Stimulated activated CD4-positive, alpha-beta T cell treated with anti-CD3 and anti-CD28 coated beads, Interleukin-2, amount 100 ng/mL, for 48 hours (primary cell): ENCODE measurements at places on chromosomes 4 and X.

DNA sequence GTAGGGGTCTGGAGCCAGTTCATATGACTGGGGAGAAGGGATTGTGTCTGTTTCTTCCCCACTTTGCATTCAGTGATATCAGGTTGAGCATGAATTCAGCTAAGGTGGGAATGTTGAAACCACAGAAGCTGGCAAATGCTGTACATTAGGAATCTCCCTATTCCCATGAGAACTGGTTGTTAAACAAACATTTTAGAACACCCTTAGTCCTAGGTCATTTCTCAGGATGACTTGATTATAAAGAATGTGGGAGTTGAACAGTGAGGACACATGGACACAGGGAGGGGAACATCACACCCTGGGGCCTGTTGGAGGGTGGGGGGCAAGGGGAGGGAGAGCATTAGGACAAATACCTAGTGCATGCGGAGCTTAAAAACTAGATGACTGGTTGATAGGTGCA is 62.6 kb upstream of the LIMCH1 start:
- no peak for DNase-seq

GRCh38 chr4:8769645-8770517 is 101.8 kb downstream of the HMX1 start:
- DNase-seq = no peak

DNA sequence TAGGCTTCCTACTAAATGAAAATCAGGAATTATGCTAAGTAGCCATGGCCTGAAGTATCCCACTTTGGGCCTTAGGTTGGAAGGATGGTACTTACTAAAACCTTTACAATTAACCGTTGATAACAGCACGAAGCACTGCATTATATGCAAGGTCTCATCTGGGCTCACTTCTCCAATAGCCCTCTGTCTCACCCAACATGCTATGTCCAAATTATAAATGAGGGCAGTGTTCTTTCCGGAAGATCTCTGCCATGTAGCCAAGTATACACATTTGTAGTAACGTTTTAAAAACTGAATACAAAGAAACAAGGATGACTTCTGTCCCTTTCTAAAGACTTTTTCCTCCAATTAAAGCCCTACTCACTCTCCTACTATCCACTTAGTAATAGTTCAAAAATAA is 51.6 kb downstream of the SCFD2 start:
- no peak for DNase-seq

DNA sequence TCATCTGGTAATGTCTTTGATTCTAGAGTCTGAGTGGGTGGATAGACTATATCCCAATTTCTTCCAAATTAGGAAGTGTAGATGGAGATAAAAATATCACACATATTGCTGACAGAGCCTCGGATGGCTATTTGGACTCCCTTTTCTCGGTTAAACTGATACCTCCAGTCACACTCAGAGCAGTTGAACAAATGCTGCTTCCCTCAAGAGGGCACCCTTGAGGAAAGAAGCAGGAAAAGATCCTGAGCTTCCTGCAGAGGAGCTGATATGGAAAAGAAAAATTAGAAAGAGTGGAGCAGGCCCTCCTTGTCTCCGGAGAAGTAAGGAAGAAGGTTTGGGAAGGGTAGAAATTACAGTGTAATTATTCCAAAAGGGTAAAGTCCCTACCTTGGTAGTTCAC is 96.2 kb upstream of the CCSER1 start:
- DNase-seq = no peak

DNA sequence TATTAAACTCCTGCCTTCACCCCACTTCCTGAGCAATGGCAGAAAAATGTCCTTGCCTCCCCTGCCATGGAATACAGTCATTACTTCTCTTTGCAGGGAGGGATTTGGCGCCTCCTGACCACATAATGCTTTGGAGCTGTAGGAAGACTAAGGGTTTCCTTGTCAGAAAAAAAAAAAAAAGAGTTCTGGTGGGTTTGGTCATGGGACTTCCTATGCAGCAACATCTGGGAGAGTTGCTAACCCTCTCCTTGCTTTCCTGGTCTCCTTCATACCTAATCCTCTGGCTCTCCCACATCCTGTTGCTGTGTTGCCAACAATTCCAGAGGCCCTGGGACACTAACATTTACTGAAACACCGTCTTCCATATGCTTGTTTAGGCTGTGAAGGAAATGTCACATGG is 75.1 kb upstream of the MBNL3 start:
- no peak for DNase-seq

DNA sequence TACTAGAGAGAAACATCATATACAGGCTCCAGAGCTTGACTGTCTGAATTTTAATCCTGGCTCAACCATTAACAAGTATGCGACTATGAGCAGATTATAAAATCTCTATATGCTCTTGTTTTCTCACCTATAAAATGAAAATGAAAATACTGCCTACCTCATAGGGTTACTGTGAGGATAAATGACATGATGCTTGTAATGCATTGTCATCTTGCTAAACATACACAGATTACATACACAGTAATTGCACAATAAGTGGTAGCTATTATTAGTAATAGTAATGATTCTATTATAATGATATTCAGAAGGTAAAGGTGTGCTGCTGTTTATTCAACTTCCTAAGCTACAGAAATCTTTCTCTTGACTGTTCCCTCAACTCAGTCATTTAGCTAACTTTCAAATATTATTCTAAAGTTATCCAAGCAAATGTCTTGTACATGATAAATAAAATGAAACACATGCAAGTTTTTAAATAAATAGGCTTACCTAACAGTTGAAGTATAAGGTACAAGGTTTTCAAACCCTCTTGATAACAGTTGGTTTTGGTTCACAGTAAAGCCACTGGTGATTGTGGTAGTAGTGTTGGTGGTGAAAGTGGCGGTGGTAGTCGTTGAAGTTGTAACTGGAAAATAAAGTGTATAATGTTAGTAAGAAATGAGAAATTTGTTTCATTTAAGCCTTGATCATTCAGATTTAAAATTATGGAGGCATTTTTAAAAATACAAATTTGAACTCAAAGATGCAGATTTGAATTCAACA is 38.9 kb downstream of the NUP62CL start:
- DNase-seq = no peak

DNA sequence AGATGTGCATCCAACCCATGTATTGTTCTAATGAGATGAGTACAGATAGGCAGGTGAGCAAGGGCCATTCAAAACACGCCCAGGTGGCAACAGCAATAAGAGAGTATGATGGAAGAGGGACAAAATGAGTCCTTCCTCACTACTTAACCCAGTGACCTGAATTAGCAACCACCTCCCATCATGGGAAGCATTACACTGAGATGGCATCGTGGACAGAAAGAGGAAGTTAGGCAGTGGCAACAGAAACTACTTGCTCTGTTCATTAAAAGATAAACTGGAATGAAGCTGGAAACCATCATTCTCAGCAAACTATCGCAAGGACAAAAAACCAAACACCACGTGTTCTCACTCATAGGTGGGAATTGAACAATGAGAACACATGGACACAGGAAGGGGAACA is 17.2 kb downstream of the RXFP1 start:
- DNase-seq = no peak

GRCh38 chr4:82652062-82652461 is 90.3 kb upstream of the TMEM150C start:
- DNase-seq = no peak

DNA sequence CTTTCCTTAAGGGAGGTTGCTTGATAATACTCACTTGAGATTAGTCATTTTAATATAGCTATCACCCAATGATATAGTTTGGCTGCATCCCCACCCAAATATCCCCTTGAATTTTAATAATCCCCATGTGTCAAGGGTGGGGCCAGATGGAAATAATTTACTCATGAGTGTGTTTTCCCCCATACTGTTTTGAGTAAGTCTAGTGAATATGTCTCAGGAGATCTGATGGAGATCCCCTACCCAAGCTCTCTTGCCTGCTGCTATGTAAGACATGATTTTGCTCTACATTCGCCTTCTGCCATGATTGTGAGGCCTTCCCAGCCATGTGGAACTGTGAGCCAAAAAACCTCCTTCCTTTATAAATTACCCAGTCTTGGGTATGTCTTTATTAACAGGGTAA is 539.7 kb upstream of the GRID2 start:
- DNase-seq = no peak

GRCh38 chr4:34972189-34972588 is 1272.1 kb downstream of the ARAP2 start:
- DNase-seq = no peak

- DNase-seq = no peak
These were observed 423.3 kb downstream of the MAGEE1 start for GRCh38 chrX:76850851-76851250.

DNA sequence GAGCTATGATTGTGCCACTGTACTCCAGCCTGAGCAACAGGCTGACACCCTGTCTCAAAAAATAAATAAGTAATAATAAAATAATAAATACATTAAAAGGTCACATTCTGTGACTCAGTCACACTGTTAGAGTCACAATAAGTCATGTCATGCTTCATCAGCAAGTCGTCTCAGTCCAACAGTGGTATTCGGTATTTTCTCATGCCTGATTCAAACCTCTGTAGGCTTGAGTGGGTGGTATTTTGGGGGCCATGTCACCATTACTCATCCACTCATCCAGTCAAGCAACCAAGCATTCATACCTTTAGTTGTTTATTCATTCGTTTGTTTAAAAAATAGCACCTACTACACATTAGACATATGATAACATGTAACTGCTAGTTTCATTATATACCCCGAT is 46.9 kb downstream of the SUPT20HL2 start:
- DNase-seq = no peak

- DNase-seq = no peak
These were observed 69.8 kb downstream of the PTTG2 start for GRCh38 chr4:38030023-38030422.

DNA sequence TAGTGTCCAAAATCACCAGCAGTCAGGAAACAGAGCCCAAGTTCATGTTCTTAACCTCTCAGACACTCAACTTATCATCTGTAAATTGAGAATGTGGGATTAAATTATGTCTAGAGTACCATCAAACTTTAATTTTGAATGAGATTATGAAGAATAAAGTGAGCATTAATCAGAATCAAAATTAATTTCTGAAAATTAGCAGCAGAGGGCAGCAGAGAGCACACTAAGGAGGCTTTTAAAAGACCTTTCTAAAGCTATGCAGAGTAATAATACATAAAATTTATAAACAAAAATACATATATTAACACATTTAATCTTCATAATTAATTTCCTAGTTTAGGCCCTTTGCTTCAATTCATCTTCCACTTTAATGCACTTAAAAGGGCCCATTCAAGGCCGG is 7.1 kb downstream of the TASL start:
- DNase-seq = no peak

DNA sequence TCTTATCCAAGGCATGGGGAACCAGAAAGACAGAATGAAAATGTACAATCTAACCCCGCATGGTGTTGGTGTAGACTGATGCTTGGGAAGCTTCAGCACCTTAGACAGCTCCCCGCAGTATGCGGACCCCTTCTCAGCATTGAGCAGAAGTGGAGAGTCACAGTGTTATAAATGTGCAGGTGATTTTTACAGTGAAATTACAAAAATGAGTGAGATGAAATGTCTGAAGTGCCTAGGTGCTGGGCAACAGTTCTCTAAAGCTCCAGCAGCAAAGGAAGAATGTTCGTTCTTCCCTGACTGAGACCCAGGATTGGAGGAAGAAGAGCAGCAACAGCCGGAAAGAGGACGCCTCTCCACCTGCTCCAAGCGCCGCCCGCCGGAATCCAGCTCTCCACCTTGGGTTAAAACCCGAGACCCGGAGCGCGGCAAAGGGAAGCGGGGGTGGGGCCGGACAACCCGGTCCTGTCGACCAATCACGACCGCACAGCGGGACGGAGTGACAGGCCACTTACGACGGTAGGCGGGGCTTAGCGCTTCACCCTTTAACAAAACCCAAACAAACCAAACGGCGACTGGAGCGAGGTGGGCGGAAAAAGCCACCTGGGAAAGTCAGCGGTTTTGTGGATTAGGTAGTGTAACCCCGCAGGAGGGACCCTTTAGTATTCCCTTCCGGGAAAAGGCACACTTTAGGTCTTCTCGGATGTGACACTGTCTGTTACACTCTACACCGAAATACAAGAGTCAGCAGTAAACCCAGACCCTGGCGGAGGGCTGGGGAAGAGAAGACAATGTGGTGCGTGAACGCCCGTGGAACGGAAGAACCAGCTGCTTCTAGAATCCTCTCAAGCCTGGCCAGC is at the start of gene GLRA3:
Gene GLRA3 (minus strand): TSS at position 403 of the 857 bp plus-strand sequence. CDS start 436 bp downstream, outside the sequence.
- no peak for DNase-seq

- DNase-seq = no peak
These were observed 14.9 kb upstream of the CCNG2 start for GRCh38 chr4:77141964-77142645.
